Psoas muscle (tissue), 8 donors: ENCODE measurements at places on chromosomes 4 and X. TPM values are rescaled to one million over a fixed set of nuclear protein-coding genes. Genes with fewer than 3 reads are reported as not detected.

SULT1B1 gene
- total RNA-seq: 0.52 TPM

CXCL3 gene
- 0.90 TPM for total RNA-seq

GRCh38 chr4:128454881-128455280, 167.3 kb upstream of the PGRMC2 start:
- no peak for DNase-seq

AMOT gene
- total RNA-seq: 144 TPM

DNA sequence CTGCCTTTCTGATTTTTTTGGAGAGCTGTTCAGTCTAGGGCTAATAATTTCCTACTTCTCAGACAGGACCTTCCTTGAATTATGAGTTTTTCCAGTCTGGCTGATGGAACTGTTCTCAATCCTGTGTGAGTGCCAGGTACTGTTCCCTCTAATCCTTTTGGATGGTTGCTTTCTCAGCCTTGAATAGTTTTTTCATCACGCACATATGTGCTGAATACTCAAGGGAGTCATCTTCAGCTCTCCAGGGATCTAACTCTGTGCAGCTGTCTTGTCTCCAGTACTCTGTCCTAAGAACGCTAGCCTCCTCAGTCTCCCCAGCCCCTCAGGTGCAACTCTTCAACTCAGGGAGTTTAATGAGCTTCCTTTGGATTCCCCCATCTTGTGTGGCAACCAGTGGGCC, 93.2 kb downstream of the GASK1B start:
- DNase-seq: no peak

DNA sequence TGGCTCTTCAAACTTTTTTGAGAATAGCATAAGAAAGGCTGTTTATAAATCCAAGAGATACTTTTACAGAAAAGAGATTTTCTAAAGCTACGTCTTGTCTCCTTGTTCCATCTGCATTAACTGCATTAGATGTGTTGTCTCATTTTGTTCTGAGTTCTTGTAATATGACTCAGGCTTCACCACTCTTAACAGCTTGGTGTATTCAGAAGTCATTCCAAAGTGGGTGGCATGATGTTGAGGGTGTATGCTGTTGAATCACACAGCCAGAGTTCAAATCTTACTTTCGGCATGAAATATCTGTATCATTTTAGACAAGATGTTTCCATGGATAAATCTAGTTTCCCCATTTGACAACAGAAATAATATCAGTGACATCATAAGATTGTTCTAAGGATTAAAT, 30.1 kb downstream of the SYTL5 start:
- DNase-seq: no peak

- DNase-seq: no peak
Observed at GRCh38 chr4:189843413-189844009, 97.2 kb upstream of the FRG1 start.

GRCh38 chrX:47543496-47543895, 17.5 kb upstream of the ARAF start:
- no peak for DNase-seq

DNA sequence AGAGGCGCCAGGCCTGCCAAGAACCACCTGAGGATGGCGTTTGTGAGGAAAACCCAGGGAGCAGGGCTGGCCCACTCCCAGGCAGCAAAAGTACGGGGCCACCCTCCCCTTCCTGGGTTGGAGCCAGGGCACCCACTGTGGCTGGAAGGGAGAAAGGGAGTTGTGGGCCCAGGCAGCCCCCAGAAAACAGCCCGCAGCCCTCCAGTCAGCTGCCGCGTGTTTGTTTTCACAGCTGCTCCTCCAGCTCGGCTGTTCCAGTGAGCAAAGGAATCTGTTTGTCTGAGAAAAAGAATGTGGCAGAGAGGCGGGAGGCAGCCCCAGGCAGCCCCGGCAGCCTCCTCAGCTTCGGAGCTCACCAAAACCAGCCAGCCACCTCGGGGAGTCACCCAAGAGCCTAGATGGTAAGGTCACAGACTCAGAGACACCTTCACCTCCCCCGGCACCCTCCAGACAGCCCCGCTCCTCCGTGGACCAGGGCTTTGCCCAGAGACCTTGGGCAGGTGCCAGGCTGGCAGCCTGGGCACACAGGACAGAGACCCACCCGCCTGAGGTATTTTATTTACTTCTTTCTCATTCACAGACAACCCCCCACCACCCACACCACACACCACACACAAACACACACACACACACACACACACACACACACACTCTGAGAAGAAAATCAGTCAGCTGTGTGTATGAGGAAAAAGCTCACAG, 338.1 kb downstream of the BCOR start:
- DNase-seq: no peak

DNA sequence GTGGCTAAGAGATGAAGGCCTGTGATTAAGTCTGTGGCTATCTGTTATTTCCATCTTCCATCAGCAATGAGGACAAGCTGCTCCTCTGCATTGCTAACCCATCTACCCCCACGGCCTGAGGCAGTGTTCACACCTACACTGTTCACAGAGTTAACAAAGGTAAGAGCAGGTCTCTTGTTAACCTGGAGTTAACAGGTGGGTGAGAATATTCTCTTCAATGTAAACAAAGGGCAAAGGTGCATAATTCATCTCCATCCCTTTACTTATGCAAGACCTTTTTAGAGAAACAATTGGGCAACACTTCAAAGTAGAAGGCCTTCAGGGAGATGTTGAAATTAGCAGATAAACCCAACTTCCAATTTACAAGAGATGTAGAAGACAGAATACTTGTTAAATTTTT, 2.8 kb downstream of the SLC35A2 start:
- no peak for DNase-seq
